ENCODE measurements at places on chromosomes 2 and 18.

- no peak for DNase-seq
Observed at GRCh38 chr2:201949181-201949926, 84.3 kb upstream of the FZD7 start.

DNA sequence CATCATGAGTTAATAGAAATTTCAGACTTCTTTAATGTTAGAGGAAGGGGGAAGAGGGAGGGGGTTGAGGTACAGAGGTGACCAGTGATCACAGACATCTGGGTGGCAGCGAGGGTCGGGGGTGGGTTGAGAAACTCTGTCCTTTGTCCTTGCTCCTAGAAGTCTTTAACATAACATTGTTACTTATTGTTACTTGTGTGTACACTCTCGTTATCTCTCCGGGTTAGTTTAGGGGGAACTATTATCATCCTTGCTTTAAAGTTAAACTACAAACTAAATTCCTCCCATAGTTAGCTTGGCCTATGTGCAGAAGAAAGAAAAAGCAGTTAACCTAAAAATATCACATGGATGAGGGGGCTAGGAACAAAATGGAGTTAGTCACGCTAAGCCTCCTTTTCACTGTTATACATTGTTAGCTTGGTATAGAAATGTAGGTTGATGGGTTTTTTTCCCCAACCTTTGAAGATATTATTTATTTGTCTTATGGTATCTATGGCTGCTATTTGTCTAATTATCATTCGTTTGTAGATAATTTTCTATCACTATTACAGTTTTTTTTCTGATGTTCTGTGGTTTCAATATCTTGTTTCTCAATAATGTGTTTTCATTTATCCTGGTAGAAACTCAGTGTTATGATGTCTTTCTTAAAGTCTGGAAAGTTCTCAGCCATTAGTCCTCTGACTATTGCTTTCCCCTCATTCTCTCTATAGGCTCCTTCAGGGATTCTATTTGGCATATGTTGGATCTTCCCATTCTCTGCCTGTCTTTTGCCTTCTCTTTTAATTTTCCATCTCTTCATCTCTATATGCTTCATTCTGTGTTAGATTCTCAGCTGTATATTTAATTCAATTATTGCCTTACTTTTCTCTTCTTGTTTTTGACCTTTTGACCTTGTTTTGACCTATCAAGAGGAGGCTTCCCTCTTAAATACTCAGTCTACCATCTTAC is 13.2 kb upstream of the B4GALT6 start:
- DNase-seq = no peak

DNA sequence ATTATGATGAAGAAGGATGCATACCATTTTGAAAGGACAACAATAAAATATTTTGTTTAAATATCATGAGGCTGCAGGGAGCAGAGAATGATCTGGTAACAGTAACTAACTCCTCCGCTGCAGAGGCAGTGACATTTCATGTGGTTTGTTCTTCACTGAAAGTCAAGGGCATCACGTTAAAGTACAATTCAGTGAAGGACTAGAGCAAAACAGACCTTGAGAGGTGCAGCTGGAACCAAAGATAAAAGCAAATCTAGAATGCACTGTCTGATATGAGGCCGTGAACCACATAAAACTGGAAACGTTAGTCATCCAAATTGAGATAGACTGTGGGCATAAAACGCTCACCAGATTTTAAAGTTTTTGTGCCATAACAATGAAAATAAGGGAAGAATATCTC is 522.9 kb upstream of the TNP1 start:
- no peak for DNase-seq

DNA sequence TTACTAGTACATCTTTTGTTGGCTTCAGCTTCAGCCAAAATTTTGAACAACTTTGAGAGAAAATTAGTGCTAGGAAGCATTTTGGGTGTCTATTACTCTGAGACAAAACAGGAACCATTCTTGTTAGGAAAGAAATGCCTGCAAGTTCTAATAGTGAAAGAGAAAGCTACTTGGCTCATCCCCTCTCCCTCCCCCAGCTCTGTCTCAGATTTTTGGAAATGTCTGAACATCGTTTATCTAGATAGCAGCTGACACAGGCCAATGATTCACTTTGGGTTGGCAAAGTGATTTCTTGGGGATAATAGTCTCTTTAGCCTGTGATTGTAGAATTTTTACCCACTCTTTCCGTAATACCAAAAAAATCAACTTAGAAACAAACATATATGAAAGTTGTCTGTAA is 42.3 kb upstream of the PTPRM start:
- no peak for DNase-seq

DNA sequence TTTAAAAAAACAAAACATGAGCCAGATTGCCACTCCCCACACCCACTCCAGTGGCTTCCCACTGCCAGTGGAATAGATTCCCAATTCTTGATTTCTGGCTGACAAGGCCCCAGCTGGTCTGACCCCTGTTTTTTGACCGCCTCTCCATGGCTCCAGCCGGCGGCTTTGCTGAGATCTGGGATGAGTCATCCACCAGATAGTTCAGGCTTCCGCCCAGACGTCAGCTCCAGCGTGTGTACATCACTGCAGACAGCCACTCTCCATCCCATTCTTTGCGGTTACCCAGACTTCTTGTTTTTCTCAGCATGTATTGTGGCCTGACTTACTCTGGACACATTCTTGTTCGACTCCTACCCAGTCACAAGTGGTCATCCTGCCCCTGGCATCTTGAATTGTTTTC is 227.9 kb downstream of the GBX2 start:
- no peak for DNase-seq

DNA sequence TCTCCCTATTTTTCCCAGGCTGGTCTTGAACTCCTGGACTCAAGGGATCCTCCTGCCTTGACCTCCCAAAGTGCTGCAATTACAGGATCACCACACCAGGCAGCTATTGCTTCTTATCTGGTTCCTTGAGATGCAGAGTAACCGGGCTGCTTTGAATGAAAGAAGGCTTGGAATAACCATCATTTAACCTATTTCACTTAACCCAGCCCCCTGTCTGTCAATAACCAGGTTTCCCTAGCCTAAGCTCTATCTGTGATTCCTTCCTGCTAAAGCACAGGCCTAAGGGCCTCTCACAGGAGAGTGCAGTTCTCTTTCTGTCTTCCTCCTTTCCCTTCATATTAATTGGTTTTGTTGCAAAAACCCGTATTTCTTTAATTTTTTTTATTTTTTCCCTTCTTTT is 393.5 kb upstream of the RAB12 start:
- DNase-seq = no peak

- DNase-seq = no peak
Observed at GRCh38 chr2:44902217-44903137, 39.0 kb upstream of the SIX3 start.

- no peak for DNase-seq
Observed at GRCh38 chr18:44510390-44510789, 170.3 kb upstream of the SETBP1 start.

GRCh38 chr2:7825591-7826312 is 856.1 kb upstream of the ID2 start:
- no peak for DNase-seq

GRCh38 chr2:3399829-3400228 is 20.3 kb downstream of the TRAPPC12 start:
- DNase-seq = no peak

GRCh38 chr2:165407466-165407865 is 62.0 kb upstream of the CSRNP3 start:
- DNase-seq = no peak

DNA sequence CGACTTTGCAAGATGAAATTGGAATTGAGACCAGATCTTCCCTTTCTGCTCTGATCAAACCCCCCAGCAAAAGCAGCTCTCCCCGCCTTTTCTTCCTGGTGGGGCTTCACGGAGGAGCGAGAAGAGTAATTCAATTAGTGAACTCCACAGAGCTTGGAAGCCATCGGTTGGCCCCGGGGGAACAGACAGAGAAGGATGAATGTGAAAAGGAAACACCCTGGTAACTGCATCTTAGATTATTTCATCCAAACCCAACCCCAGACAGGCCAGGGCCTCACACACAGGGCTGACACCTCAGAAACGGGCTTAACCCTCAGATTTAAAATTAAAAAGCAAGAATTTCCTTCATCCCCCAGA is 18.3 kb downstream of the SMAD7 start:
- DNase-seq = no peak

DNA sequence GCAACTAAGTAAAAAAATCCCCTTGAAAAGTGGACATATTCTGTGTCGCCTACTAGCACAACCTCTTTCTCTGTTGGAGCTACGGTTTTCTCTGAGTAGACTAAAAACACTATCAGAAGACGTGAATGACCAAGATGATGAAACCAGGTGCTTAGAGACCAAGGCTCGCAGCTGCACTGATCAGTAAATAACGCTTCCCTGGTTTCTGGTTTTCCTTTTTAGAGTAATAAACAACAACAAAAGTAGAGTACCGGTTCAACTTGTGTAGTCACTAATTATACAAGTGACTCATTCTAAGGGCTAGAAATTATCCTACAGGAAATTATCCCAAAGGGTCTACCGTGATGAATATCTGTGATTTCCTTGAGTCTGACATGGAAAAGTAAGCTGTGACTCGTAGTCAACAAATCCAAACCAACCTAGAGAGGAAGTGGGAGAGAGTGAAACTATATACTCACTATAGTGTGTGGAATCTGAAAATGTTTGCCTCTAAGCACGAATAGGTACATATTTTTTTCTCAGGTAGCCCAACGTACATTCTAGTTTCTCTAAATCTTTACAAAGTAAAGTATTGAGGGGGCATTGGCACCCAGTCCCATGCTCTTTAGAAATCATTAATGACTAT is 17.8 kb downstream of the RASGRP3 start:
- DNase-seq = no peak

- DNase-seq = no peak
Observed at GRCh38 chr2:42359965-42360483, 993 bp downstream of the COX7A2L start.

- DNase-seq = no peak
Observed at GRCh38 chr2:152646775-152647174, 70.5 kb downstream of the PRPF40A start.

Measured in T follicular helper cell (primary cell).